ENCODE measurements at places on chromosomes 11 and 22.

DNA sequence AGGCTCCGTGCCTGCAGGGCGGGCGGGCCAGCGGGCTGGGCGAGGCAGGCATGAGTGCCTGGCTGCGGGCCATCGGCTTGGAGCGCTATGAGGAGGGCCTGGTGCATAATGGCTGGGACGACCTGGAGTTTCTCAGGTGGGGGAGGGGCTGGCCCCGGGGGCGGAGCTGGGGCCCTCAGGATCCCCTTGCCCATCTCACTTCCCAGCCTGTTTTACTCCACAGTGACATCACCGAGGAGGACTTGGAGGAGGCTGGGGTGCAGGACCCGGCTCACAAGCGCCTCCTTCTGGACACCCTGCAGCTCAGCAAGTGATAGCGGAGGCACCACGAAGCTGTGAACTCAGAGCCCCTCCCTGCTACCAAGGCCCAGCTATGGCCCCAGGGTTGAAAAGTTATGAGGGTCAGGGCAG is 5.9 kb downstream of the PHOX2A start:
- peak; percentile 61 for DNase-seq

GRCh38 chr11:33697997-33698396 is 2.6 kb downstream of the C11orf91 start:
- DNase-seq = no peak

- no peak for DNase-seq
Measured at GRCh38 chr11:66864172-66864901, 7.5 kb downstream of the LRFN4 start.

GRCh38 chr22:48972979-48973693 is 854.5 kb downstream of the BRD1 start:
- DNase-seq = no peak

DNA sequence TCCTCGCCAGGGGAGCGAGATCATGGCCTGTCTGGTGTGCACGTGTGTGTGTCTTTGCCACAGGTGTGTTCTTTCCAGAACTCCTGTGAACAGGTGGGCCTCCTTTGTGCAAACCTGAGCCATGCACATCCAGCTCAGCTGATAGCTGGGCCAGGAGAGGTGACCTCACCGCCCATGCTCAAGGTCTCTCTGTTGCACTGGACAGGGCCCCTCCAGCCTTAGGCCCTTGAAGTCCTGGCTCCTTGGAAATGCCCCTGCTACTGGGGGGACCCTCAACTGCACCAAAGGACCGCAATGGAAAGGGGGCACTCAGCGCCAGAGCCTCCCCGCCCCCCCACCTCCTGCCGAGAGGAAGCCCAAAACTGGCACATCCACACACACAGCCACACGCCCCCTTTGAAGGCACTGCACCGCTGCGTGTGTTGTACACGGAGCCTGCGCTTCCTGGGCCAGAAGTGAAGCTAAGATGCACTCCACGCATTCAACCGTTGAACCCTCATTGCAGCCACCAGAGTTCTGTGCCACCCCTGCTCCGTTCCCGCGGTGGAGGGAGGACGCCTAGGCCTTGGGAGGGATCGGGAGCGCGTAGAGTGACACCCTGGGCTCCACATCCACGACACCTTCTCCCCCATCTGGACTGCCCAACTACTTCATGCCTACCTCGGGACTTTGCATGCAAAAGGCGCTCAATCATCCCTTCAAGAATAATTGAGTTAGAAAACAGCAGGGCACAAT is 16.4 kb upstream of the IL2RB start:
- DNase-seq = no peak

DNA sequence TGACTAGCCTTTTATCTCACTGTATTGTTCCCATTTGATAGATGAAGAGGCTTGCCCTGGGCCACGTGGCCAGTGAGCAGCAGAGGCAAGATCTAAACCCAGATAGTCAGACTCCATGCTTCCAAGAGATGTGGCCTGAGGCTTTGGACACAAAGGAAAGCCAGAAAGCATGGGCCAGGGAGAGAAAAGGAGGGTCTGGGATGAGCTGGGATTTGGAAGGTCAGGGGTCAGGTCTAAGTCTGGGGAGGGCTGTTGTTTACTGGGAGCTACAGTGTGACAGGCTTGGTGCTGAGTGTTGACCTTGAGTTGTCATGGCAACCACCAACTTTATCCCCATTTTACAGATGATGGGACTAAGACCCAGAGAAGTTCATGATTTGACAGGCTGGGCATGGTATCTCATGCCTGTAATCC is 2.1 kb downstream of the SLC35E4 start:
- DNase-seq = no peak

DNA sequence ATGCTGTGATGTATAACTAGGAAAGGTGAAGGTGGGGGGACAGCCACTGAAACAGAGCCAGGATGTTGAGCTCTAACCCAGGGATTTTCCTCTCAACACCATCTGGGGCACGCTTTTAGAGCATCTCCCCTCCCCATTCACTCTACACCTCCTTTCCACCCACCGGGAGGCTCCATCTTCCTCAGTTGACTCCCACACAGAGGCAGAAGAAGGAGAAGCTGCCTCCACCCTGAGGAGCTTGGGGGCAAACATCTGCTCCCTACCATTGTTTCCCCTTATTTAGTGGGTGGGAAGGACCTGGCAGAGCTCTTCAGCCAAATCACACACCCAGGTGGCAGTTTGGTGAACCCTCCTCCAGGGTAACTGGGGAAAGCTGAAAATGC is 50.0 kb upstream of the ADA2 start:
- DNase-seq = no peak

DNA sequence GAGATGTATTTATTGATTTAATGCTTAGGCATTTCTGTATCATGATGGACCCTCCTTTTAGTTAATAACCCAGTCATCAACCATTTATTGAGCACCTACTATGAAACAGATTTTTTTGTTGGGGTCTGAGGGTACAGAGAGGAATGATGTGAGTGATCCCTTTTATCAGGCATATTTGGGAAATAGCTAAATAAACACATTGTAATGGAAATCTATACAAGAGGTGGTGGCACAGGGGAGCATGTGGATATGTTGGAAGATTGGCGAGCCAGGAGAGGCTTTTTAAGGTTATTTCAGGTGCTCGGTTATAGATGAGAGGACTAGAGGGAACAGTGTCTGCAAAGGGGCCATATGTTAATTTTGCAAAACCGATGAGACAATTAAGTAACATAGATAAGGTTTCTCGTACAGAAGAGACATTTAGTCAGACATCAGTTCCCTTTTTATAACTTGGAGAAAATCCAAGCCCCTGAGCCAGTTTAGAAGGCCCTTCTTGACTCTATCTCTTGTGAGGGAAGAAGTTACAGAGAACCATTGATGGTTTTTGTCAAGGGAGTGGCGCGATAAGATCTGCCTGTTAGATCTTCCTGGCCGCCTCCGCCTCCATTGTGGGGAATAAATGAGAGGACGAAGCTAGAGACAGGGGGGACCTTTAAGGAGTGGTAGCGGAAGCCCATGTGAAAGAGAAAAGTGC is 2.0 kb downstream of the ATXN10 start:
- DNase-seq = no peak

- DNase-seq = no peak
Measured at GRCh38 chr11:132357811-132358572, 987.6 kb downstream of the NTM start.

DNA sequence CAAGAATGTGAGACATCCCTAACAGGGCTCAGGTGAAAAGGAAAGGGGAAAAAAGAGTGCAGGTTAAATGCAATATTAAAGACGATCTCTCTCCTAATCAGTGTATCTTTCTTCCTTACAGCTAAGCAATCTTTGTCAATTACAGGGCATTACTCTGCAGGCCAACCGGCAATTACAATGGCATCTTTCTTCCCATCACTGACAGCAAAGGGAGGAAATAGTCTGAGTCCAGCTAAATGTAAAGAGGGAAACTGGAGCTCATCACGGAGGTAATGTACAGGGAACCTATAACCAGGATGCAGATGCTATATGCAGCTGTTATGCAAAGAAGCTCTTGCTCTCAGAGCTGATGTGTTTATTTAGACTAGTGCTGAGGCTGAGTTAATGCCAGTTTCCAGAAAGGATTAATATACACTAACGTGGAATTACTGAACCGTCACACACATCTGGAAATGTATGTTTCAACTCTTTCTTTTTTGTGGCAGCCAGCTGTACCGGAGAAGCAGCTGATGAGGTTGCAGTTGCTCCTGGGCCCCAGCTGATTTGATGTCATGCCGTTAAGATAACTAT is 121.6 kb downstream of the KIRREL3 start:
- no peak for DNase-seq

DNA sequence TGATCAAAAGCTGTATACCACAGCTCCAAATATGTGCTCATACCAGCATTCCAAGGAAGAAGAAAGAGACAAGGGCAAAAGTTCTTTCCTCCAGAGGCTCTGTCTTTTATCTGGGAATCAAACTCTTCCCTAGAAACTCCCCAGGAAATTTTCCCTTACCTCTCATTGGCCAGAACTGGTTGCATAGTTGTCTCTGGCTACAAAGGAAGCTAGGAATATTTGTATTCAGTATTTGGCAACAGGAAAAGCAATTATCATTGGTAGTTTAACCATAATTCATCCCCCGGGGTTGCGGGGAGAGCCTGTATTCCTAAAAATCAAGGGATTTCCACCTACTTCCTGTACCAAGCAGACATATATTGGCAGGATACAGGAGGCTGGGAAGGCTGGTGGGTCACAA is 10.5 kb upstream of the ZFTA start:
- DNase-seq = no peak

Measured in memory B cell (primary cell).